ENCODE measurements at places on chromosomes 13 and 19.

GRCh38 chr19:1130771-1131717 lies 27.2 kb downstream of the GPX4 start:
- no peak for DNase-seq

- no peak for DNase-seq
These were observed 2676.6 kb downstream of the PCDH9 start for GRCh38 chr13:64553411-64554129.

GRCh38 chr19:46608581-46609345 lies 7.6 kb downstream of the CALM3 start:
- no peak for DNase-seq

- no peak for DNase-seq
These were observed 4.5 kb downstream of the BICRA start for GRCh38 chr19:47613165-47614020.

GRCh38 chr13:95231393-95231792 lies 69.9 kb downstream of the ABCC4 start:
- no peak for DNase-seq

DNA sequence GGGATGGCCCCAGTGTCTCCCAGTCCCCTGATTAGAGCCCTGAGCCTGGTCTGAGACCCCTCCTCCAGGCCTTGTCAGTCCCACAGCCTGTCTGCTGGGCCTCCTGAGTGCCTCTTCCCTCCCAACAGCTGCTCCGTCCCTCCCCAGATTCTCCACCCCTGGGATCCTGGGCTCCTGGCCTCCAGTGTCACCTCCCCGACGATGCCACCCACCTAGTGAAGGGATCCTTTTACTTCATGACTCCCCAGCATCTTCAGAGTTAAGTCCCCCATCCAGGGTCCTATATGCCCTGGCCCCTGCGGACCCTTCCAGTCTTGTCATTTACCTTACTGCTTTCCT lies 4.4 kb upstream of the PRX start:
- no peak for DNase-seq

DNA sequence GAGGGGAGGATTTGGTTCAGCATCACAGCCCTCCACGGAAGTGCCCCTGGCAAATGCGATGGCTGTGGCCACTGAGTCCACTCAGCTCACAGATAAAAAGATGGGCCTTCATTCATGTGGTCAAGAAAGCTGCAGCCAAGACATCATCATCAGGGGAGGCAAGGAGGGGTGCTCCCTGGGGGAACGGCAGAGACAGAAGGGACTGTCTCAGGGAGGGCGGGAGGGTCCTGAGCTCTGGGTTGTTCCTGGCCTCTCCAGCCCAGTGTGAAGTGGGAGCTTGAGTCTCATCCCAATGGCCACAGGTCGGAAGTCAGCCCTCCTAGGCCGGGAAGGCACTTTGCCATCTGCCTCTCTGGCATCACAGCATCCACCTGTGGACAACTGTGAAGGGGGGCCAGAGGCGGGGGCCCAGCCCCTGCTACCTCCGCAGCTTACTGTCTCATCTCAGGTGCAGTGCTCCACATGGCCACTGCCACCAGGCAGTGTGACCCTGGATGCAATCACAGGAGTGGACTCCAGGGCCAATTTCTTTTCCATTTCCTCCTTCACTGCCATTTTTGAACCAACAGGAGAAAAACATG lies 137.8 kb upstream of the SOX1 start:
- DNase-seq = no peak

DNA sequence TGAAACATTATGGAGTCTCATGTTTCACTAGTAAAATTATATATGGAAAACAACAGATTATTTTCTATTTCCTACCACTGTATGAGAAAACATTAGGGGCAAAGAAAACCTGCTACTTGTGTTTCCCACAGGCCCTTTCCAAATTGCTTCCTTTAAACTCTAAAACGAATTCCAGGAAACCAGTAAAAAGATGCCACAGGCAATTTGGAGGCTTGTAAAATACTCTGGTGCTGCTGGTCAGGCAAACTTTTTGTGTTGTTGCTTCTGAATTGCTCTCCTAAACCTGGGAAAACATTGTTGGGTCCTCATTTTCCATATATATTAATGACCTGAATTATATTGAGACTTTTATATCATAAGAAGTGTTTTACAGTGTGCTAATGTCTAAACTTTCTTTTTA lies 141.5 kb downstream of the TDRD3 start:
- no peak for DNase-seq

DNA sequence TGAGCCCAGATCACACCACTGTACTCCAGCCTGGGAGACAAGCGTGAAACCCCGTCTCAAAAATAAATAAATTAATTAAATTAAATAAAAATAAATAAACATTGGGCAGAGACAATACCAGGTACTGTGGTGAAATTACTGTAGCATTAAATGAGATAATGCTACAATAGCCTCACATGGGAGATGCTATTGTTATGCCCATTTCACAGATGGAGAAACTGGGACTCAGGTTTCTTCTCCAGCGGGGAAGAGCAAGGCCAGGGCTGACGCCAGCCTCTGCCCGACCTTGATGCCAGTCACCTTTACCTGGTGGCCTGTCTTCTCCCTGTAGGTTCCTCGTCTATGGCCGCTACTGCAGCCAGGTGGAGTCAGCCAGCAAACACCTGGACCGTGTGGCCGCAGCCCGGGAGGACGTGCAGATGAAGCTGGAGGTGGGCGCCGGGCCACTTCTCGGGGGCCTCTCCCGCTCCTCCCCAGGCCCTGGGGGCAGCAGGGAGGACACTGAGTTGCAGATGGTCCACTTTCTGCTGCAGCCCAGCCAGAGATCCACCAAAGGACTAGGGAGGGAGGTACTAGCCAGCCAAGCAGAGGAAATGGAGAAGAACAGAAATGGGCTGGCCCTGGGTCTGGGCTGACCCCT lies 53.9 kb downstream of the VAV1 start:
- no peak for DNase-seq

- no peak for DNase-seq
These were observed 66.9 kb downstream of the CYSLTR2 start for GRCh38 chr13:48720621-48721020.

GRCh38 chr19:23415561-23416191 lies 20.4 kb upstream of the ZNF91 start:
- no peak for DNase-seq

GRCh38 chr19:30059741-30060457 lies 117.9 kb downstream of the URI1 start:
- no peak for DNase-seq

- no peak for DNase-seq
These were observed 14.8 kb upstream of the UFM1 start for GRCh38 chr13:38334845-38335244.

DNA sequence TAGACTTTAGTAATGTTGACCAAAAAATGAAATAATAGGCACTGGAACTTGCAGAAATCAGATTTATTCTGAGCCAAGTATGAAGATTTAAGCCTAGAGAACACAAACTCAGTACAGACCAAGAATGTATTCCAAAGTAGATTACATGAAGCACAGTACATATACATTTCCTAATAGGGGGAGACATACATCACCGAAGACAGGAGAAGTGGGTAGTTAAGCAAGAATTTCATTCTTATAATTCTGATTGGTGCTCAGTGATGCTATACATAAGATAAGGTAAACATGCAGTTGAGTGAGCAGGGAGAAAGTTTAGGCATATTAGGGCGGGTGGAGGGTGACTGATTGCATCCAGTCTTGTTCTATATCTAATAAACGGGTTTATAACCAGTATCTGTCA lies 2218.8 kb downstream of the PCDH9 start:
- no peak for DNase-seq

DNA sequence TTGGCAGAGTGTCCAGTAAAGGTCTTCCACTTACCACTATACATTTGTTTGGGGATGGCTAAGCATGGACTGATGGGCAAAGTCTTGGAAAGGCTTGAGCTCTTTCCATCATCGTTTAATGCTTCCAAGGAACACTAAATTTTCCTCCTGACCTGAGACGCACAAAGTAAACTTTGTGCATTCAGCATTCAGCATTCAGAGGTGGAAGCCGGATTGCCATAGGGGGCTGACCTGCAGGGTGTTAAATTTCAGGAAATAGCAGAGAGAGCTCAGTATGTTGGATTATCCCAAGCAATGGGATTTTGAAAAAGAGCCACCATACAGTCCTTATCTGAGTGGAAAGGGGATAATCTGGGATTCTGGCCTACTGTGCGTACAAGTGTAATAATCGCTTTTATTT lies 14.0 kb downstream of the ZNF552 start:
- DNase-seq = no peak

- DNase-seq = peak; percentile 98
These were observed 12.4 kb upstream of the SULT2B1 start for GRCh38 chr19:48539503-48540096.
